Stimulated activated CD8-positive, alpha-beta memory T cell treated with anti-CD3 and anti-CD28 coated beads, Interleukin-4, amount 100 ng/mL, for 24 hours (primary cell): ENCODE measurements at places on chromosomes 2 and 18.

DNA sequence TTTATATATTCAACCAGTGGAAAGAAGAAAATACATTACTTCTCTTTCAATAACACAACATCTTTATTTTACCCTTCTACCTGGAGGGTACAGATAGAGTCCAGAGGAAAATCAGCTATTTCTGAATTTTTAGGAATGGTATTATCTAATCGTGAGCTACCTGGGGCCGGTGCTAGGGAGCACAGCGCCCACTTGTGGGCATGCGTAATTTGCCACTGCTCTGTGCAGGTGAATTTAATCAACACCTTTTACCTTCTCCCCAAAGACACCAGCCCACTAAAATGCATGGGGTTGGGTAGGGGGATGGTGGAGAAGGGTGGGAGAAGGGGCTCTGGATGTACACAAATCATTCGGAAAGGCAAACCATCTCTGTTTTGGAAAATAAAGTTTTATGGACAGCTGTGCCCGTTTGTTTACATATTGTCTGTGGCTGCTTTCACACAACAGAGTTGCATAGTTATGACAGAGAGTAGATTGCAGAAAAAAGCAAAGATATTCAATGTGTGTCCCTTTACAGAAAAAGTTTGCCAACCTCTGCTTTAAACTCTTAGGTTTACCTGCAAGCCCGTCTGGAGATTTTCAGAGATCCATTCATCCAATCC, 51.5 kb upstream of the DCC start:
- DNase-seq: no peak

- no peak for DNase-seq
These were observed 60.0 kb downstream of the GCA start for GRCh38 chr2:162403884-162404283.

DNA sequence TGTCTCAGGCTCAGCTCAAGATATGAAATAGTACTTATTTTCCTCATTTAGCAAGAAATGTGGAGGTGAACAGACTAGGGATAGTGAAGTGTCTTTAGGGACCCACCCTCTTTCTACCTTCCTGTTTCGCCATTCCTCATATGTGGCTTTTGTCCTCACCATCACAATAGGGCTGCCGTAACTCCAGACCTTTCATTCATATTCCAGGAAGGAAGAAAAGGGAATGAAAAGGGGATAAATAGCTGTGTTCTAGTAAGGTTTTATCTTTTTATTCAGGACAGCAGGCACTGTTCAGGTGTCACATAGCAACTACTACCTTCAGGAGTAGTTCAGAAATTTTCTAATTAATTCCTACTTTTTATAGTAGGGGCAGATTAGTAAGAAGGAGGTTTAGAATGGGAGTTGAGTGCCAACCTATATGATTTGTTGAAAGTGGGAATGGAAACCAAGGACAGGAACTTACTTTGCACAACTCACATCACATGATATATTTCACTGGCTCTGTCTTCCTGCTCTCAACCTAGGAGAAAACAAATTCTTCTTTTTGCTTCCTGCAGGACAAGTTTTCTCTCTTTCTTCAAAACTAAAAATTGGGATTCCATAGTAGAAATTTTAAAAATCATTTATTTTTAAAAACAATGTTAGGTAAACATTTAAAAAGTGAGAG, 36.0 kb upstream of the HDAC4 start:
- DNase-seq: no peak

- DNase-seq: no peak
These were observed 28.1 kb downstream of the PIK3C3 start for GRCh38 chr18:41982942-41983660.

DNA sequence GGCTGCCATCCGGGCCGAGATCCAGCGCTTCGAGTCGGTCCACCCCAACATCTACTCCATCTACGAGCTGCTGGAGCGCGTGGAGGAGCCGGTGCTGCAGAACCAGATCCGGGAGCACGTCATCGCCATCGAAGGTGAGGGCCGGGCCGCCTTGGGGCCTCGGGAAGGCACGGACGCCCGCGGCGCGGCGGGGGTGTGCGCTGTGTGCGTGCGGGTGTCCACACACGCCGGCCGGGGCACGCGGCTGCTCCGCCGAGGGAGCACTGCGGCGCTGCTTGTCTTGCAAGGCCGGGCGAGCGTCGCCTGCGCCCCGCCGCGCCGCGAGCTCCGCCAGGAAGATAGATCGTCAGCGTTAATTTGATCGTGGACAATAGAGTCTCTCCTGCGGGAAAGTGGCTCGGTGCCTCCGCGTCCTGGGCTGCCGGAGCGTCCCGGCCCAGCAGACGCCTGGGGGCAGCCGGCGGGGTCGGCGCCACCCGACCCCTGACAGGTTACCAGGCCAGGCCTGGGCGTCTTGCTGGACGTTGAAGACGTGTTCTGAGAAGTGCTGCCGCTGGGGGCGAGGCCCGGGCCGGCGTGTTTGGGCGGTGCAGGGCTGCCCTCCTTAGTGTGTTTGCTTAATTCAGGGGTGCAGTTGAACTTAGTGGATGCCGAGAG, 1.0 kb downstream of the AGAP1 start:
- DNase-seq: no peak

DNA sequence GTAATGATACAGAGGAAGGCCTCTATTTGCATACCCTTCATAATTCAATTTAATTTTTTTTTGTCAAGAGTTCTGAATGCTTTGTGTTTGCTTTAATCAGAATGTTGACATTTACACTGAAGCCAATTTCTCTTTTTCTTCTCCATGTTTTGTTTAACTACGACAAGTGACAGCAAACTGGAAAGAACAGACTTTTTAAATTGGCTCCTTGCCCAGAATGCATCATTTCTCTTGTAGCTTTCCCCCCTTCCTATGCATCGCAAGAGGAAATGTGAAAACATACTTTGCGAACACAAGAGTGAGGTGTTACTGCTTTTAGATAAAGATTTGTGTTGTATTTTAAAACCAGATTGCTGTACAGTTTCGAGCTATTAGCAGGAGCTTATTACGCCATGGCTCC, 955.2 kb upstream of the CELF4 start:
- DNase-seq: no peak

- no peak for DNase-seq
These were observed 1.4 kb downstream of the APLF start for GRCh38 chr2:68468801-68469200.

- DNase-seq: no peak
These were observed 72.5 kb downstream of the DOCK10 start for GRCh38 chr2:224969633-224970260.

DNA sequence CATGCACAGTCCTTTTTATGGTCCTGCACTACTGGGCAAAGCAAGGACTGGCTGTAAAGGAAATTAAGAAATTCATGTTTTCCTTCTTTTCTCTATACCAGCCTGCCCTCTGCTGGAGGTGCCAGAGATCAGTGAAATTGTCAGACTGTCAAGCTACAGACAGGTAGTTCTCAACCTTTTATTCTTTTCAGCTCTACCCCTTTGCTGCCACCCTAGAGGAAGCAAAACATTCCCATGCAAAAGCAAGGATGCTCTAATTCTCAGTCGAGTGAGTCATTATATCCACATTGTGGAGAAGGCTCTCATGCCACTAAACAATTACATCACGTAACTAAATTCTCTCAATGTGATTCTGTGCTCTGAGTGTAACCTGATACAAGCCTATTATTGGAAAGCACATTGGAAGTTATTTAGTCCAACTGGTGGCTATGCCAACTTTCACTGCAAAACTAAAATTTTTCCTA, 25.0 kb upstream of the RAPGEF4 start:
- peak; percentile 23 for DNase-seq

DNA sequence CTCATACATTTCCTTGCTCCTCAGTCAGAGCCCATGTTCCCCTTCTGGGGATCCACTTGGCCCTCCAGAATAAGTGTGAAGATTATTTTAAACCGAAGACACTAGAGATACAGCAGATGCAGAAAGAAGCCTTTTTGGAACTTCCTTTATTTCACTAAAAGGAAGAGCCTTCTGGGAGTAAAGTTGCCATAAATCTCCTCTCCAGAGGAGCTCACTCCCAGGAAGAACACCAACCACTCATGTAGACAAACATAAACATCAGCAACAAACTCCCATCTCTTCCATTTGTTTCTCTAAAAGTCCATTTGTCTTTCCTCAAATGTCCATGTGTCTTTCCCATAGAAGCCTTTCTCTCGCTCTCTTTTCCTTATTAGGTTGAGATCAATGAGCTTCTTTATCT, 62.4 kb upstream of the MSH6 start:
- DNase-seq: no peak

- no peak for DNase-seq
These were observed 254.5 kb downstream of the PARD3B start for GRCh38 chr2:204799791-204800190.

GRCh38 chr18:58388736-58389135, 240.2 kb downstream of the ALPK2 start:
- DNase-seq: no peak

GRCh38 chr18:78108554-78108953, 858.9 kb downstream of the GALR1 start:
- DNase-seq: no peak

DNA sequence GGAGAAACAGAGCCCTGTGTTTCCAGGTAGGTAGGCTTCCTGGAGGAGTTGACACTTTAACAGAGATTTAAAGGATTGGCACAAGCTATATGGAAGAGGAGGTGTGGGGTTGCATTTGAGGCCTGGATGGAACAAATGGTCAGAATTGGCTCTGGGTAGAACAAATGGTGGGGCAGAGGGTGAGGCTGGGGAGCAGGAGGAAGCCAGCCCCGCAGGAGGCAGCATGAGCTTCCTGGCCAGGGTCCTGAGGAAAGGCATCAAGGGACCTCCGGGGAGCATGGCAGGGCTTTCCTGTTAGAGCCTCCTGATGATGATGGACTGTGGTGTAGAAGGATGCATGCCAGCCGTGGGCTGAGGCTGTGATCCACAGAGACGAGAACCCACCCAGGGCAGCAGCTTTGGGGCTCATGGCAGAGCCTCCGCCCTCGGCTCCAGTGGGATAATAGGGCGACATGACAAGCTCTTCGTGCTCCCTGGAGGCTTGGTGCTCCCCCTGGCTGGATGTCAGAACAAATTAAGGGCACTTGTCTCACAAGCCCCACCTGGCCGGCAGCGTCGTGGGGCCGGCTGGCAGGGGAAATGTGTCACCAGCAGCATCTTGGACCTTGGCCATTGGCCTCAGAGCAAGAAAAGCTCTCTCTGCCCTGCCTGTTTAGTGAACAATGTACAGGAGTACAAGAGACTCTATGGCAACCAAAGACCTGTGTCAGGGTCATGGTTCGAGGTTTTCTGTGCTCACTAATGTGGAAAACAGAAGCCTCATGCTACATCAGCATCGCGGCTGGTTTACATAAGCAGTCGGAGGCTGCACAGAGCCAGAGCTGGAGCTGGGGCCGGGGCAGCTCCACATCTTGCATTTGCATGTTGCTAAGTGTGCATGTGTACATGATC, 153.5 kb downstream of the MYCN start:
- no peak for DNase-seq

DNA sequence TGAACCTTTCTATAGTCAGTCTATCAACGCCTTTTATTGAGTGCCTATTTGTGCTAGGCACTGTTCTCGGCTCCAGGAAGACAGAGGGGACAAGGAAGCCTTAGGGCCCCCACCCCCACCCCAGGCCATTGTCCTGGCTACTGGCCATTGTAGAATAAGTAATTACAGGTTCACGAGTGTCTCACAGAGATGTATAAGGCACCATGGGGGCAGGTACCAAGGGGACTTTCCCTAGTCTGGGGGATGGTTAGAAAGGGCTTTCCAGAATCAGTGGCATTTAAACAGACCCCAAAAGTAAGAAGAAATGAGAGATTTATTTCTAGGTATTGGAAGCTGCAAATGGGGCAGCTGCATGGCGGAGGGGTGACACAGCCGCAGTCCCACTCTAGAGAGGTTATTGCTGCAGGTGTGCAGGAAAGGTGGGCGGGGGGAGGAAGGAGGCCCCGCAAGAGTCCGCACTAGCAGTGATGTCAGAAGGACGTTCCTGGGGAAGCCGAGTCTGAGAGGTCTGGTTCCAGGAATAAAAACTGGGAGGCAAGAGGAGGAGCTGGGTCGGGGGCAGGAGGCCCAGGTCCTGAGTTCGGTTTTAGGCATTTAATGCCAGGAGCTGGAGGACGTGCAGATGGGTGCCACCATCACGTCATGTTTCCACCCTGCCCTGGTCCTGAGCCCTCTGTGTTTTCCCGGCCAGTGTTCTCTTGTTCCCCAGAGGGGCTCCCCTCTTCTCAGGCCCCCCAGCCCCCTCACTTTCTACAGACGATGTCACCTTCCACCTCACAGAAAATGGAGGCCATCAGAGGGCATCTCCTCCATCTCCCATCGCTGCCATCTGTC, 30.5 kb downstream of the FOSL2 start:
- DNase-seq: no peak

DNA sequence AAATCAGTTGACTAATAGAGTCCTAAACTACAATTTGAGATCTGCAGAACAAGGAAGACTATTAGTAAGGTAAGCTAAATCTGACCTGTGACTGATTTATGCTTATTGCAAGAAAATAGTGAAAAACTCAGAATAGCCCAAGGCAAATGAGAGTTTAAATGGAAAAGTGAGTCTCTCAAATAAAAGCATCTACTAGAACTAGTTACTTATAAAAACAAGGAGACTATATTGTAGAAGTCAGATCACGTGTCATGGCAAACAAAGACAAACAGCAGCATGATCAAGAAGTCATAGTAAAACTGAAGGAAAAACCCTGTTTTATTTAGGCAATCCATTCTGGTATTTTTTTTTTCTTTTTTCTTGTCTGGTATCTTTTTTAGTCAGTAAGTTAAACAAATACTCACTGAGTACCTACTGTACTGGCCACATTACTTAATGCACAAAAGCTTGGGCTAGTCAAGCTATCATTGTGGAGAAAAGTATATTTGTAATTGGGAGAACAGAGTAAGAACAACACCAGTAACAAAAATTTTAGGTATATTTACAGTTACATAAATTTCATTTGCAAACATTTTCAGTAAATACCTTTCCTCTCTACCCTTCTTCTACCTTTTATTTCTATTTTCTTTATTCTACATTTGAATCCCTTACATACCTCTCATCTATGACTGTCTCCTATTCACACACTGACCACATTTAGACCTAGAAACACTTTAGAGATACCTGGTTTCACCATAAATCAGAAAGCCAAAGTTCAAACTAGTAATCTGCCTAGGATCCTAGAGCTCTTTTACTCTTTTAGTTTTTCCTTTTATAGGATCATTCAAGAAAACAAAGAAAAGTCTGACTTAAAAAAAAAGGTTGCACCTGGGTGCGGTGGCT, 23.7 kb downstream of the CCDC88A start:
- no peak for DNase-seq

GRCh38 chr2:217820091-217820819, 182.5 kb downstream of the TNS1 start:
- no peak for DNase-seq

- DNase-seq: no peak
These were observed 12.7 kb downstream of the COL3A1 start for GRCh38 chr2:188986839-188987238.

- DNase-seq: no peak
These were observed 468.4 kb downstream of the SUCLG1 start for GRCh38 chr2:83990636-83991035.

- DNase-seq: no peak
These were observed 178.9 kb downstream of the GFPT1 start for GRCh38 chr2:69208023-69208595.

- DNase-seq: no peak
These were observed 333.1 kb upstream of the VWC2L start for GRCh38 chr2:214077727-214078126.
